Fibroblast of pulmonary artery (primary cell): ENCODE measurements at places on chromosomes 13 and 19.

- no peak for DNase-seq
These were observed 20.9 kb upstream of the SIGLEC11 start for GRCh38 chr19:49981603-49982593.

DNA sequence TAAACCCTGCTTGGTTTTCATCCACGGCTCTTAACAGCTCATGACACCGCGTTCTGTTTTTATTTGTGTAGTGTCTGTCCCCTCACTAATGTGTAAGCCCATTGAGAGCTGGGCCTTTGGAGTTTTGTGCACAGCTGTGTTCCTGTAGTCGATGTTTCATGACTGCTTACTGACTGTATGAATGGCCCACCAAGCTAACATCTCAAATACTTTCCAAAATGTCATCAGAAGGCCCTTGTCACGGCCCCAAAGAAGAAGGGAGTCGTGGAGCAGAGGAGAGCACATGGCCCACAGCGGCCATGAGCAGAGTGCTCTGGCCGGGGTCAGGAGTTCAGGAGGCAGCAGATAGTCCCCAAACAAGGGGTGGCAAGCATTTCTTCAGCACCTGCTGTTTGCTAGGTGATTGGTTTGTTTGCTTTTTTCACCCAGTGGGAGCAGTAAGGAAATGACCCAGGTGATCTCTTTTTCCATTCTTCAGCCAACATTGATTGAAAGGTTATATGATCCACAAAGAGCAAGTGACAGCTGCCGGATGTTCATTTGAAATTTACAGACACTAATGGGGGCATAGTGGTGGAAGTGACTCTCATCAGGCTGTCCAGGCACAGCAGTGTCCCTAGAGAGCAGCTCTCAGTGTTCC lies 315.2 kb downstream of the ATP8A2 start:
- no peak for DNase-seq

- no peak for DNase-seq
These were observed 16.2 kb downstream of the FCGBP start for GRCh38 chr19:39918183-39918651.

DNA sequence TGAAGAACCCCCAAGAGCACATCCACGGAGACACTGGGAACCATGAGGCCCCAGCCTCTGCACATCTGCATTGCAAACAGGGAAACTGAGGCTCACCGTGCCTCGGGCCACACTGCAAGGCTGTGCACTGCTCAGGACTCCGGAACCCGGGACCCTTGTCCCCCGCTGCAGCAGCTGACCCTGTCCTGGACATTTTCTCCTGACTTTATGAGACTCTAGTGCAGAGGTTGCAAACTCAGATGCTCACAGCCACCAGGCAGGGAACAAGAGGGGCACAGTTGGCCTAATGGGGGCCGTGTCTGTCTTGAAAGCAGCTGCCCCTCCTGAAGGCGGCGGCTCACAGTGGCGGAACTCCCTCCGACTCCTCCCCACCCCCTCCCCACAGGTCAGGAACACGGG lies 16.5 kb upstream of the IGLON5 start:
- no peak for DNase-seq

GRCh38 chr13:73035660-73036059 lies 23.1 kb upstream of the KLF5 start:
- no peak for DNase-seq

DNA sequence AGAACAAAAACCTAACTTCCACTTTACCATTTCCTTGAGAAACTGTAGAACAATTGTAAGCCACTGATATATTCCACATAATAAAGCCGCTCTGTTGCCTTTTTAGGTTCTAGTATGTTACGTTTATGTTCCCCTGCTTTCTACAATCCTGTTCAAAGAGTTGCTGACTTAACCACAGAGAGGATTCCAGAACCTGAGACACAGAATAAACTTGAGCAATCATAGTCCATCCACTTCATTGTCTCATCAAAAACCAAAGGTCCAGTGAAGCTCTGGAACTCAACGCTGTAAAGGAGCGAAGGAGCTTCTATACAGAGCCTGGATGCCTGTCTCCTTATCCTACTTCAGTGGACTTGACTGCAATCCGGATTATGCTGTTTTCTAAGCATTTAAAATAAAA lies 4.6 kb downstream of the STARD13 start:
- DNase-seq = no peak

GRCh38 chr13:103436057-103436654 lies 369.9 kb upstream of the SLC10A2 start:
- DNase-seq = no peak

DNA sequence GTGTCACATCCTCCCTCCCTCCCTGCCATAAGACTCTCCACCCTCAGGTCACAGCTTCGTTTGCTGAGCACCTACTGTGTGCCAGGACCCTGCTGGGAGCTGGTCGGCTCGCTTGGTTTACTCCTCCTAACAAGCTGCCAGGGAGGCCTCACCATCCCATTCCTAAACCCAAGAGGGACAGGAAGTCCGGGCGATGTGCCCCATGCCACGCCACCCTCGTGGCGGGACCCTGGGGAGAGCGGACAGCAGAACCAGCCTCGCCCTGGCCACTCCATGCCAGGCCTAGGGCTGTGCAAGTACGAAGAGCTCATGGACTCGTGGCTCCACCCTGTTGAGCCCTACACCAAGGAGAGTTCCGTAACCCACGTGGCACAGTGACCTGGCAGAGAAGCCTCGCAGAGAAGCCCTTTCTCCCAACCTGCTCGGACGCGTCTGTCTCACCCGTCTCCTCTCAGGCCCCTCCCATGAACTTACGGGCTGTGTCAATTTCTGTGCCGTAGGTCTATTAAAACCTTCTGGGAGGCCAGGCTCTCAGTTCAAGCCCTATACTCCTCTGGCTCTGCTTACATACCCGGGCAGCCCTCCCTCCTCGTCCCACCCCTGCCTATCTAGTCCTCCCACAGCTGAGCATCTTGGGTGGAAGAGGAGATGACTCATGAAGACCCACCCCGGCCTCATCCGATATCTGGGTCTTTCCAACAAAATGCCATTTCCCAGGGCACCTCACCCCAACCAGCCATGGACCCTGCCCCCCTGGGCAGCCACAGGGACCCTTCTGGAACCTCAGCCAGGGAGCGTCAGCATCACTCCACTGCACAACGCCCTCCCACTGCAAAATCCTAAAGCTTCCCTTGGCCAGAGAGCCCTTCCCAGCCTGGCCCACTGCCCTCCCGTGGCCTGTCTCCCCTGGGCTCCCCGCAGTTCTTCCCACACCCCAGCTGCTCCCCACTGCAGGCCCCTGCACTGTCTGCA lies 2.6 kb downstream of the UBXN6 start:
- DNase-seq = peak; percentile 68

DNA sequence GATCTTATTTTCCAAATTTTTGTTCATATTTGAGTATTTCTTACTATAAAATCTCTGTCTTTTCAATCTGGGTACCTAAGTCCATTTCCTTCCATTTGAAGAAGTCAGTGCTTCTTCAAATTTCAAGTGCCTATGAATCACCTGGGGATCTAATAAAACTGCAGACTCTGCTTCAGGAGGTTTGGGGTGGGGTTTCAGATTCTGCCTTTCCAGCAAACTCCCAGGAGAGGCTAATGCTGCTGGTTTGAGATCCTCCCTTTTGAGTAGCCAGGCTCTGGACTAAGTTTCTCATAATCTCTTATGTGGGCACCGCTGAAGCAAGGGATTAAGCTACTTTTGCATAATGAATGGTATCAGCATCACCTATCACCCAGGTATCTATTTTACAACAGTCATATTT lies 242.4 kb downstream of the RGCC start:
- DNase-seq = no peak

- DNase-seq = no peak
These were observed 9.8 kb downstream of the ZSWIM4 start for GRCh38 chr19:13804830-13805683.
